ENCODE measurements at places on chromosomes 5 and 9.

DNA sequence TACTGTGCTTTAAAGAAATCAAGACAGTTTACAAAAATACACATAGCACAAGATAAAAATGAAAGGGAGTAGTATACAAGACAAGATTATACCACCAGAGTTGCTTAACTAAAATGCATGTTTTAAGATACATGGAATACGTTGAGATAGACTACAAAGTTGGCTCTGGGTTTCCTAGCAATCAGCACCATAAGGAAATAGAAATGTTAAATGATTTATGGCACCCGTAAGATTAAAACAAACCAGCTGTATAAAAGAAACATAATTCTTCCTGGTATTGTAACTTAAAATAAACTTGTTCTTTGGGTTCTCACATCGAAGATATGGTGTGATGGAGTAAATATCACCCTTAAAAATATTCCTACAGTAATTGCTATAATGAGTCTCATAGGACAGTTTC, 9.9 kb upstream of the CSNK1G3 start:
- H3K4me3 ChIP-seq = no peak overlapping the region
- no peak overlapping the region for H3K27ac ChIP-seq
- no peaks in the 10 kb centered on the region for H3K4me1 ChIP-seq
- no peaks in the 10 kb centered on the region for H3K27me3 ChIP-seq

DNA sequence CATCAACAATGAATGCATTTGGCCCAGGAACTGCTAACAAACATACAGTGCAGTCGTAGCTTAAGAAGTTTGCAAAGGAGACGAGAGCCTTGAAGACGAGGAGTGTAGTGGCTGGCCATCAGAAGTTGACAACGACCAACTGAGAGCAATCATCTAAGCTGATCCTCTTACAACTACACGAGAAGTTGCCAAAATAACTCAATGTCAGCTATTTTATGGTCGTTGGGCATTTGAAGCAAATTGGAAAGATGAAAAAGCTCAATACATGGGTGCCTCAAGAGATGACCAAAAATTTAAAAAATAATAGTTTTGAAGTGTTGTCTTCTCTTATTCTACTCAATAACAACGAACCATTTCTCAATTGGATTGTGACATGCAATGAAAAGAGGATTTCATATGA, 757.7 kb upstream of the CHD1 start:
- H3K4me3 ChIP-seq = no peak overlapping the region
- no peaks in the 10 kb centered on the region for H3K36me3 ChIP-seq
- no peaks in the 10 kb centered on the region for H3K4me1 ChIP-seq
- H3K27me3 ChIP-seq = no peaks in the 10 kb centered on the region
- no peak for DNase-seq

DNA sequence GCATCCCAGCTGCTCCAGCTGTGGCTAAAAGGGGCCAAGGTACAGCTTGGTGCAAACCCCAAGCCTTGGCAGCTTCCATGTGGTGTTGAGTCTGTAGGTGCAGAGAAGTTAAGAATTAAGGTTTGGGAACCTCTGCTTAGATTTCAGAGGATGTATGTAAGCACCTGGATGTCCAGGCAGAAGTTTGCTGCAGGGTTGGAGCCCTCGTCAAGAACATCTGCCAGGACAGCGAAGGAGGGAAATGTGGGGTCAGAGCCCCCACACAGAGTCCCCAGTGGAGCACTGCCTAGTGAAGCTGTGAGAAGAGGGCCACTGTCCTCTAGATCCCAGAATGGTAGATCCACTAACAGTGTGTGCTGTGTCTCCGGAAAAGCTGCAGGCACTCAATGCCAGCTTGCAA, 236.2 kb upstream of the ADRA1B start:
- no peak overlapping the region for H3K4me3 ChIP-seq
- H3K4me1 ChIP-seq = no peaks in the 10 kb centered on the region
- DNase-seq = no peak
- no peaks in the 10 kb centered on the region for H3K27me3 ChIP-seq
- no peaks in the 10 kb centered on the region for H3K36me3 ChIP-seq

DNA sequence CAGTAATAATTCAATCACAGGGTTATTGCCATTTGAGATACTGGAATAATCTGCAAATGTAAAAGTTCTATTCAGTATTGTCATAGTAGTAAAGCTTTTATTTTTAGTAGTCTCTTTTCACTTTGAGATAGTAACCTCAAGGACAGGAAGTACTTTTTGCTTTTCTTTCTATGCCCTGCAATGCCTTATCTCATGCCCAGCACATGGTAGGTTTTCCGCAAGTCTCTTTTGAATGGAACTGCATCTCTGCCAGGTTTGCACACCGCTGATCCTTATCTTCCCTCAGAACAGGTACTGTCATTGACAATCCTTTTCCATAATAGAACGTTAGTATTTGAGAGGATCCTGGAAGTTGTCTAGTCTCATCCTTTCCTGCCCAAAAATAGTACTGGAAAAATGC, 91.8 kb upstream of the IFNK start:
- H3K36me3 ChIP-seq = no peaks in the 10 kb centered on the region
- DNase-seq = no peak
- peaks cover 2% of the 10 kb centered on the region for H3K4me1 ChIP-seq
- no peaks in the 10 kb centered on the region for H3K27me3 ChIP-seq
- no peak overlapping the region for H3K27ac ChIP-seq
- H3K4me3 ChIP-seq = no peak overlapping the region

- no peaks in the 10 kb centered on the region for H3K27me3 ChIP-seq
- no peaks in the 10 kb centered on the region for H3K36me3 ChIP-seq
- DNase-seq = no peak
- no peak overlapping the region for H3K4me3 ChIP-seq
- H3K27ac ChIP-seq = no peak overlapping the region
Observed at GRCh38 chr9:89531766-89532165, 33.9 kb upstream of the SEMA4D start.

DNA sequence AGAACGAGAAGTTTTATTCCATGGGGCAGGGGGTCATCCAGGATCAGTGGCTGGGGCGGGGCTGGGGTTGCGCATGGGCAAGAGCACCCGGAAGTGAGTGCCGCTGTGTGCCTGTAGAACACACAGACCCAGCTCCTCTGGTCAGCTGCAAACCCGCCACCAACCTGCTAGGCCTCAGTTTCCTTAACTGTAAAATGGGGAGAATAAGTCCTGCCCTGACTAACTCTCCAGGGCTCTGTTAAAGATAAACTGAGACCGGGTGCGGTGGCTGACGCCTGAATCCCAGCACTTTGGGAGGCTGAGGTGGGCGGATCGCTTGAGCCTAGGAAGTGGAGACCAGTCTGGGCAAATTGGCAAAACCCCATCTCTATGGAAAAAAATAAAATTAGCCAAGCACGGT, 152.2 kb downstream of the GABBR2 start:
- no peak overlapping the region for H3K4me3 ChIP-seq
- H3K27me3 ChIP-seq = no peaks in the 10 kb centered on the region
- H3K36me3 ChIP-seq = no peaks in the 10 kb centered on the region
- H3K27ac ChIP-seq = no peak overlapping the region
- DNase-seq = no peak

- H3K4me3 ChIP-seq = no peak overlapping the region
- H3K4me1 ChIP-seq = no peaks in the 10 kb centered on the region
- no peaks in the 10 kb centered on the region for H3K36me3 ChIP-seq
- DNase-seq = no peak
- H3K27ac ChIP-seq = no peak overlapping the region
Observed at GRCh38 chr9:78218890-78219289, 17.0 kb upstream of the CEP78 start.
